Stimulated activated CD8-positive, alpha-beta memory T cell treated with anti-CD3 and anti-CD28 coated beads, Interleukin-4, amount 100 ng/mL, for 4 hours (primary cell): ENCODE measurements at places on chromosomes 7 and 10.

DNA sequence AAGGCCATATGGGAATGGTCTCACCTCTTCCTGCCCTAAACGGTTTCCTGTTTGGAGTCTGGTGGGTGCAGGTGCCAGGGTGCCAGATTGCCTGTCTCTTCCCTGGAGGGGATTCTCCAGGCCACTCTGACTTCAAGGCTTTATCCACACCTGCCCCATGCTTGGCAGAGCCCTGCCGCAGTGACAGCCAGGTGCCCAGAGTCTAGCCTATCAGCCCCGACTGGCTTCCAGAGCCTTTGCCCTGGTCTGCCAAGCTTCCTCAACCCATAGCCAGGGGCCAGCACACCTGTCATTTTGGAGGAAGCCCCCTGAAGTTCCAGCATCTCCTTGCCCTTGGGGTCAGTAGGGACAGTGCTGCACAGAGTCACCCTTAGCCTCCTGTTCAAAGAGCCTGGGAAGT, 21.6 kb downstream of the TBATA start:
- no peak for DNase-seq

DNA sequence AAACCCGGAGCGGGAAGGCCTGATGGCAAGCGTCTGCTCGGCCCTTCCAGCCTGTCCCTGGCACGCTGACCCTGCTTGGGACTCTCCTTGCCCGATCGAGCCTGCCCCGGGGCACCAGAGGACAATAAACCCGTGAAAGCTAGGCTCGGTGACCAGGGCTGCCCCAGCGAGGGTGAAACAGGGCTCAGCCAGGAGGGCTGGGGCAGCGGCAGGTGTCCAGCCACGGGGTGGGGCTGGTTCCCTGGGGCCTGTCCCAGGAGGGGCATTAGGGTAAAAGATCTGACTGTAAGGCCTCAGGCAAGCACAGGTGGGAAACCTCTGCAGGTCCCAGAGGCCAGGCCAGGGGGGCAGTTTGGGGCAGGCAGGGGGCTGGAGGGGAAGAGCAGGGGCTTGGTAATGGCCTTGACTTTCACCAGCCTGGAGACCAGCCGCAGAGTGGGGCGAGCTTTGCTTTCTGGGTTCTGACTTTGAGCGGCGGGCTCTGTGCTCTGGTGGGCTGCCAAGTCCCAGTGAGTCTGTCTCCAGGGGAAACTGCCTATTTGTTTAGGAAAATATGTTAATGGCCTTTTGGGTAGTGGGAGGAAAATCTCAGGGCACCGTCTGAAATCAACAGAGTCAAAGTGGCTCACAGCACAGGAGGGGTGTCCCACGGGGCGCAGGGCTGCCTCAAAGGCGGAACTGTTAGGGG, 68.2 kb upstream of the INPP5A start:
- DNase-seq, result no peak

DNA sequence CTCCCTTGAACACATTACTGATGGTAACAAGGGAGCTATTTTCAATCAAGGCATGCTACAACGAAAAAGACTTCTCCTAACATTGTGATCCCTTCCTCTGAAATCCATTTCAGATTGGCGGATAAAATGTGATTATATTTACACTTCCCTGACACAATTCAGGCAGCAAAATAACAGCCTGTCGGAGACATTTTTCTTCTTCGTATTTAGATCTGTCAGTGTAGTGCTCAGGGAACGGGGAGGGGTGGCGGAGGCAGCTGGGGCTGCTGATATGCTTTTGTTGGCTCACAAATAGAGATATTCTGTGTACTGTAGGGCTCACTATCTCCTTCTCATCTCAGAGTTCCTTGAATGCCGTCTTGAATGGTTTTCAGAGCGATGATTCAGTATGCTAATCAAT, 1261.7 kb upstream of the AUTS2 start:
- no peak for DNase-seq

DNA sequence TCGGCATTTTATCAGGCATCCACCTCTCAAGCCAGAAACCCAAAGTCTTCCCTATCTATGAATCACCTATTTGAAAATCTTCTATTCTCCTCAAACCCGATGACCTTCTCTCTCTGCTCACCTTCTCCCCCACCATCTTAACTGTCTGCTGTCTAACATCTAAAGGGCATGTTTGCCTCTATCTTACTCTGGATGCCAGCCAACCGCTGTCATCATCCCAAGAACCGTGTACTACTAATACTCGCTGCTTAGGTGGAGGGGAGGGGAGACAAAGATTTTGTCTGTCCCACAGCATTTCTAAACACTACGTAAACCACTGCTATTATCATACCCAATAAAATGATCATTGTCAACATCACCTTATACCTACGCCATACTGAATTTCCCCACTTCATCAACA, 29.5 kb downstream of the PAXIP1 start:
- DNase-seq, result no peak

- DNase-seq, result no peak
Measured at GRCh38 chr7:30988351-30989005, 24.7 kb downstream of the GHRHR start.

- DNase-seq, result no peak
Measured at GRCh38 chr10:130854151-130854550, 457.4 kb downstream of the TCERG1L start.

DNA sequence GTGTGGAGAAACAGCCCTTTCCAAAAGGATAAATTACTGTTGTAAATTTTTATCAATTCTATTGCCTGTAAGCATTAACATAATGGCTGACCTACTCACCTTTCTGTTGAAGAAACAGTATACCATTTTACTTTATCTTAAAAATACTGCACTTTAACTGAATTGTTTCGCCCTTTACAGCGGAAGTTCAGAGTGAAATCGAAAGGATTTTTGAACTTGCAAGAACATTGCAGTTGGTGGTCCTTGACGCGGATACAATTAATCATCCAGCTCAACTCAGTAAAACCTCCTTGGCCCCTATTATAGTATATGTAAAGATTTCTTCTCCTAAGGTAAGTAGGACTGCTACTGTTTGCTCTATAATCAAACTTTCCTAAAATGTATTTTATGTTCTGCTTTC, 117.5 kb downstream of the NSUN6 start:
- no peak for DNase-seq

DNA sequence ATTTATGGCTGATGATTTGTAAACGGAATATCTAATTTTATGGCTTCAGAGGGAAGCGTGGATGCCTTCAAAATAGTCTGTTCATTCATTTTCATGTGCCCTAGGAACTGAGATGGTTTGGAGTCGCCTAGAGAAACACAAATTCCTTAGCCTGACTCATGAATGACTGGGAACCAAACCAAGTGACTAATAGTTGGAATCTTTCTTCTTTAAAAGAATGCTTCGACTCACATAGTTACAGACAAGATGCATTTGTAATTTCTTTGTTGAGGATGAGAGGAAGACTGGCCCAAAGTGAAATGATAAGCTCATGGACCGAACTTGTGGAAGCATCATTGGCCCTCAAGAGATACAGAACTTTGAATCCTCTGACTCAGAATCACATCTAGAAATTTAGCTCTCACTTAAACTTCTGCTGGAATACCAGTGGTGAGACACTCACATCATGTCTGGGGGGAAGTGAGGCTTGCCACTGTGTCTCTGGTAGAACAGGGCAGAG, 1107.2 kb downstream of the NRG3 start:
- no peak for DNase-seq

GRCh38 chr10:88071879-88072278, 208.5 kb downstream of the PTEN start:
- no peak for DNase-seq

GRCh38 chr10:119439922-119440321, 102.6 kb downstream of the RGS10 start:
- no peak for DNase-seq

DNA sequence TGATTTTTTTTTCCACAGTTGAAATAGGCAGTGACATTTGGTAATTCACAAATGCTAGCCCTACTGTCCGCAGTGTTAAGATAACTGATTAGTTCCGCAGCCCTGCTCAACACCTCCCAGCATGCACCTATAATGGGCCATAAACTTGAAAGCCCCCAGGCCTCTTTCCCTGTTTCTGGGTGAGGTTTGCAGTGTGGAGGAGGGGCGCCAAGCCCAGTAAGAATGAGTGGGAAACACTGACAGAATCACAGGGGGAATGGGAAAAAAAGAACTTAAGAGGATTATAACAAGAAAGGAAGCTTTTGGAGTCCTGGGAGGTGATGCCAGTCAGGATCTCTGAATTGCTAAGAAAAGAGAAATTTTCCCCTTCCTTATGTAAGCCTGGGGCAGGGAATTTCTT, 39.6 kb upstream of the SP8 start:
- no peak for DNase-seq

DNA sequence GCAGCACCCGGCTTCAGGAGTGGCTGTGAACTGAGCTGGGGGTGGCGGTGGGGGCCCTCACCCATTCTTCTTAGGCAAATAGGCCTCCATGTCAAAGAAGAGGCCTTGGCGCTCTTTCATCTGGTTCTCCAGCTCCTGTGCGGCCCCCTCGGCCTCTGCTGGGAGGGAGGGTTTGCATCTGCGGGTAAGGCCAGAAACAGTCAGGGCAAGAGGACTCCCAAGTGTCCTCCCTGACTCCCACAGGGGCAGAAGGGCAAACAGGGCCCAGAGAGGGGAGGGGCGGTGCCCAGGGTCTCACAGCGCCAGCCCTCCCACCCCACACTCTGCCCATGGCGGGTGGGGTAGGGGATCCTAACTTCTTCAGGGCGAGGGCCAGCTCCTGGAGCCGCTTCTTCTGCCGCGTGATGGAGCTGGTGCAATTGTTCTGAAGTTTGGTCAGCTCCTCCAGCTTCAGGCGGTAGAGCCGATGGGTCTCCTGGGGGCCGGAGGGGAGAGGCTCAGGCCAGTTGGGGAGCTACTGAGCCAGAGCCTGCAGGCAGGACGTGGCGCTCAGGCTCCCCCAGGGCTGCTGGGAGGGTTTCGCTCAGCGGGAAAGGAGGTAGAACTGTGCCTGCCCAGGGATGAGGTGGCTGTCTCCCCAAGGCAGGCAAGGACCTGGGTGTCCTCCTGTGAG, 2.2 kb downstream of the TMEM120A start:
- no peak for DNase-seq

GRCh38 chr7:130277763-130278643, 11.3 kb downstream of the CPA2 start:
- DNase-seq, result no peak

DNA sequence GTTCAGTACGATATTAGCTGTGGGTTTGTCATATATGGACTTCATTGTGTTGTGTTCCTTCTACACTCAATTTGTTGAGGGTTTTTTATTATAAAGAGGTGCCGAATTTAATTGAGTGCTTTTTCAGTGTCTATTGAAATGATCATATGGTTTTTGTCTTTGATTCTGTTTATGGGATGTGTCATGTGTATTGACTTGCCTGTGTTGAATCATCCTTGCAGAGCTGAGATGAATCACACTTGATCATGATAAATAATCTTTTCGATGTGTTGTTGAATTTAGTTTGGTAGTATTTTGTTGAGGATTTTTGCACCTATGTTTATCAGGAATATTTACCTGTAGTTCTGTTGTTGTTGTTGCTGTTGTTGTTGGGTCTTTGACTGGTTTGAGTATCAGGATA, 39.8 kb downstream of the ATOH7 start:
- no peak for DNase-seq

DNA sequence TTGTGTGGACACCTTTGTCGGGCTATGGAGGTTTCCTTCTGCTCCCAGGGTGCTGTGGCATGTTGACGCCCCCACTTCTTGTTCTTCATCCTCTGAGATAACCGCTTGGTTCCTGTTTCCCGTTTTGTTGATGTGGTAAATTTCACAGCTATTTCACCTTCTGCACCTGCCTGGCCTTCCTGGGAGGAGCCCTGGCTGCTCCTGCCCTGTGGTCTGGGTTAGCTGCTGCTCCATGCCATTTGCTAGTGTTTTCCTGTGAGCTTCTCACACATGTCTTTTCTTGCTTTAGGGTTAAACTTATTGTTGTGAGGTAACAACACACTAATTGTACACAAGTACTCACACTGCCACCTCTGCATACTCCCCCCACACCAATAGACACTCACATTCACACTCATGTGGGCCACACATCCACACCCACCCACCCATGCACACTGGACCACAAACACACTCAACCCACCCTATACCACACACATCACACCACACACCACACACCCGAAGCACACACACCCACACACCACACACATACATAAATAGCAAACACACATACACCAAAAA, 46.5 kb upstream of the MSMB start:
- no peak for DNase-seq

DNA sequence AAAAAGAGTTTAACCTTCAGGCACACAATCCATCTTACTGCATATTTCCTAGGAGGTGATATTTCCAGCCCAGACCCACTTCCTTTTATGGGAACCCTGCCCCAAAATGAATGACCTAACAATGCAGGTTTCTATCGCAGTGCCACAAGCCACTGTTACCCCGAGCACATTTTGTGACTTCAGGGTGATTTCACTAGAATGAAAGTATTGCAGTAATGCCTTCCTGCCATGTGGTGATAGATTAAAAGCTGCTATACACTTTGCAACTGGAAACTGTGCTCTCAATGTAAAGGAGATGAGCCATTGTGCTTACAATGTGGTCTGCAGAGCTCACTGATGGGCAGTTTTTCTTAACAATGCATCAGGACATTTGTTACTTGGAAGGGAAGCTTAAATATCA, 90.5 kb upstream of the RSU1 start:
- no peak for DNase-seq

GRCh38 chr7:143735962-143736361, 21.5 kb downstream of the CTAGE6 start:
- DNase-seq, result no peak

DNA sequence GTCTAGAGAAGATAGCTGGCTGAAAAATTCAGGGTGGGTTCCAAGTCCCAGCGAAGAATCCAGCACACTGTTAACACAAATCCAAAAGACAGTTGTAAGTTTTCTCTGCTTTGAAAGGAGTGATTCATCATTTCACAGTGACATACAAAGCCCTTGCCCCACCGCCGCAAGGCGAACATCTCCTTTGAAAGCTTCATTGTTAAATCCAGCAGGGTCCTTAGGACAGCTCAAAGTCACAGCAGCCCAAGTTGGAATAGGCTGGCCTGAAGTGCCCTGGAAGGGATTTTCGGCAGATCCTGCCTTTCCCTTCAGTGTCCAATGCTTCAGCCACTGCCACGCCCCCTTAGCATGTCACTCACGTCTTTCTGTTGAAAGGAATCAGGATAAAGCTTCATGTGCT, 526.1 kb downstream of the CALN1 start:
- no peak for DNase-seq

DNA sequence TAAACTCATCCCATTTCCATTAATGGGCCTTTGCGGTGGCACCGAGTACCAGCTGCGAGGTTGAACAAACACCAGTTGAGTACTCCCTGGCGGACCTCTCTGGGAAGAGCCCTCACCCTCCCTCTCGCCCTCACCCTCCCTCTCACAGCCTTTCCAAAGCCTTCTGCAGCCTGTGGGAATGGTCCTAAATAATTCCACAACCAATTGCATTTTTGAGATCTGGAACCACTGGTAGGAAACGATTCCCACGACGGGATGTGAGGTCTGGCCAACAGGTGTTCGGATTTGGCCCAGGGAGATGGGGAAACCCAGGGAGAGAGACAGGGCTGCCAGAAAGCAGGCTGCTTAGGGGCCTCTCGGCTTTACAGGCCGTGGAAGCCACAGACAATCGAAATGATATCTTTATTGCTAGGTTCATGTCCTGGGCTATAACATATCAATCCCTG, 5.3 kb downstream of the PTF1A start:
- DNase-seq, result no peak
